ENCODE measurements at places on chromosomes 4 and X.

DNA sequence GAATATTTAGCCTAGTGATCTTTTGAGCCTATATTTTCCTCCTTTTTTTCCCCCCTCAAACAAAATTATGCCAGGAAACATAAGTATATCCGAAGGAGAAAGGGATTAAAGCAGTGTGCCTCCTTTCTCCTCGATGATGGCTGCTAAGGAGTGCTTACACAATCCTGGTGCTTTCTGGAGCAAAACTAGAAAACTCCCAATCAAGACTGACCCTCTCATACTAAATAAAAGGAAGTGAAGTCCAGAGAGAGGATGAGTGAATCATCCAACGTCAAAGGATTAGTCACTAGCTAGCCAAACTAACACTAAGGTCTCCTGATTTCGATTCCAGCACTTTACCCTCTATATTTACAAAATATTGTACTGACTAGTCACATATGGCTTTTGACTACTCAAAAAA lies 146.8 kb downstream of the PPP3CA start:
- no peak for DNase-seq

DNA sequence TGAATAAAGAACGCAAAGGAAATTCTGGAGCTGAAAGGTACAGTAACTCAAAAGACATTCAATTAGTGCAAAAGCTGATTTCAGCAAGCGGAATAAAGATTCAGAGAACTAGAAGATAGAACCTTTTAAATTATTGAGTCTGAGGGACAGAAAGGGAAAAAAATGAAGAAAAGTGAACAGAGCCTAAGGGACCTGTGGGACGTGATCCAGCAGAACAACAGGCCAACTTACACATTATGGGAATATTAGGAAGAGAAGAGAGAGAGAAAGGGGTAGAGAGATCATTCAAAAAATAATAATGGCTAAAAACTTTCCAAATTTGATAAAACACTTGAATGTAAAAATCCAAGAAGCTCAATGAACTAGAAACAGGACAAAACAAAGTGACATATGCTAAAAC lies 17.5 kb upstream of the GPRASP2 start:
- DNase-seq, result no peak

GRCh38 chr4:70725633-70726032 lies 3.9 kb downstream of the RUFY3 start:
- DNase-seq, result no peak

- DNase-seq, result no peak
Observed at GRCh38 chrX:134137341-134137740, 99.6 kb upstream of the CCDC160 start.

- DNase-seq, result no peak
Observed at GRCh38 chr4:139686130-139686529, 20.5 kb downstream of the MGST2 start.

GRCh38 chr4:3857269-3857926 lies 91.2 kb downstream of the ADRA2C start:
- DNase-seq, result no peak

- no peak for DNase-seq
Observed at GRCh38 chr4:105248613-105249012, 101.9 kb downstream of the TET2 start.

DNA sequence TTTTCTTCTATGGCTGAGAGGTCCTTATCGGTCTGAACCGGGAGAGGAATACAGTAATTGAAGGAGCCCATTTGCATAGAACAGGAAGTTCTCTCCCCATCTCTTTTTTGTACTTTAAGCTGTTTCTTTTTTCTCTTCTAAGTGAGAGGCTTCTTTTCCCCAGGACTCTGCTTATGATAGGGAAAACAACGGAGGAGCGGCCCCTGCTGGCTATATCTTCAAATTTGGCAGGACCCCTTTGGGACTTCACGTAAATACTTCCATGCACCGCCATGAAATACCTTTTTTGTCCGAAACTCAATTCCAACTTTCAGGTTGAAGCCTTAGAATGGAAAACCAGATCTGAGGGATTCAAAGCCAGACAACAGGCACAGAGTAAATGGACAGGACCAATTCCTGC lies 1153.0 kb upstream of the INTU start:
- no peak for DNase-seq

DNA sequence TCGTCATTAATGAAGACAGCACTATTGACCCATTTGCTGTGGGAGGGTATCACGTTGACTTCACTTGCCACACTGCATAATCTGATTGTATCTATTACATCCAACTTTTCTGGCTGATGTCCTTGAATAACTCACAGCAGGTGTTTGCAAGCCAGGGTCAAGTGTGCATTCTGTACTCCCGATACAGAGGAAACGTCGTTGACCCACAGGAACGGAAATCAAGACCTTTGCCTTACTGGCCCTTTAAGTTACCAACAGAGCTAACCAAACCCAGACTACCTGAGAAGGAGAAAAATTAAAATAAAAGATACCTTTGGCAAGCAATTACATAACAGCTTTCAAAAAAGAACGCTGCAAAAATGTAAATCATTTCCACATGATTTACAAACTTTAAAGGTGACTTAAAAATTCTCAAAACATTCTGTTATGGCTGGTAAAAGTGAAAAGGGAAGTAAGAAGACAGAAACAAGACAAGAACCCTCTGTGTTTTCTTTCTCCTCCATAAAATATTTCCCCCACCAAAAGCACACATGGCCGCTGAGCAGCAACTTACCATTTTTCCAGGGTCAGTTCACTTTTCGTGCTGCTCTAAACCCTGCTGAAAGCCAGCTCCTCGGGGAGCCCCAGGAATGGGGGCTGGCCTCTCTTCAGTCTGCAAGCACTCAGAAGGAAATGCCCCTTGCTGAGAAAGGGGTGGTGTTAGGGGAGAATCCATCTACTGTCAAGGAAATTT lies 6.5 kb upstream of the SHISA3 start:
- DNase-seq, result no peak

DNA sequence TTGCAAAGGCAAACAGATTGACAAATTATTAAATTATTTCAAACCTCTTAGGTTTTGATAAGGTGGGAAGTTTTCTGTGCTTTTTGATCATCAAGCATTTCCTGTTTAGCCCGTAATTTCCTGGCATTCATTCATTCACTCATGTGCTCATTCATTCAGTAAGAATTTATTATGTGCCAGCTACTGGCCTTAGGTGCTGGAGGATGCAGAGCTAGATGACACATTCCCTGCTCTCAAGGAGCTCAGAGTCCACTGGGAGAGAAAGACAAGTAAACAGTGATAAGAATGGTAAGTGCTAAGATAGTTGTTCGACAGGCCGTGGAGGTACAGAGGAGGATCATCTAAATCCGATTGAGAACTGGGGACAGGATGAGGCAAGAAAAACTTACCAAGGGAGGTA lies 153.0 kb downstream of the DCTD start:
- DNase-seq, result no peak

DNA sequence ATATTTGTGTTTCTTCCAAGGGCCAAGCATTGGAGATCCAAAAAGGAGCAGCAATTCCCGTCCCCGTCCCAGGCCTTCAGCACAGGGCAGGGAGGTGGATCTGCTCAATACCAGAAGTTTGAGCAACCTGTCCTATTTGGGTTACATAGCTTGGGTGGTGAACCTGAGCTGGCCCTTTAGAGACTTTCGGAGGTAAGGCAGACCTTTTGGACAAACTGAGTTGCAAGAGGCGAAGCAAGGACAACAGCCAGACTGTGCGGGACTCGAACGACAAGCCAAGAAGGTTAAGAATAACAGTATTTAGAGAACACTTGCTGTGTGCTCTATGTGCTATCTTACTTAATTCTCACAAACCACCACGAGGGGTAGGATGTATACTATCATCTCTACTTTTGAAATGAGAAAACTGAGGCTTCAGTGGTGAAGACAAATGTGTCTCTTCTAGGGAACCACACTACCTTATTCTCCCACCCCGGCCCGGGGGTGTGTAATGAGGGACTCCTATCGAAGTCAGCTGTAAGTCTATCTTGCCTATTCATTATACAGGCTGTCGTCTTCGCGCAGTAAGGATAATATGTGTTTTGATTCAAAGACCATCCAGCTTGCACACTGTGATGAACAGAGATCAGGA lies 1.3 kb downstream of the NOP14 start:
- DNase-seq, result peak; percentile 79

GRCh38 chr4:8282742-8283141 lies 13.2 kb downstream of the HTRA3 start:
- DNase-seq, result no peak

DNA sequence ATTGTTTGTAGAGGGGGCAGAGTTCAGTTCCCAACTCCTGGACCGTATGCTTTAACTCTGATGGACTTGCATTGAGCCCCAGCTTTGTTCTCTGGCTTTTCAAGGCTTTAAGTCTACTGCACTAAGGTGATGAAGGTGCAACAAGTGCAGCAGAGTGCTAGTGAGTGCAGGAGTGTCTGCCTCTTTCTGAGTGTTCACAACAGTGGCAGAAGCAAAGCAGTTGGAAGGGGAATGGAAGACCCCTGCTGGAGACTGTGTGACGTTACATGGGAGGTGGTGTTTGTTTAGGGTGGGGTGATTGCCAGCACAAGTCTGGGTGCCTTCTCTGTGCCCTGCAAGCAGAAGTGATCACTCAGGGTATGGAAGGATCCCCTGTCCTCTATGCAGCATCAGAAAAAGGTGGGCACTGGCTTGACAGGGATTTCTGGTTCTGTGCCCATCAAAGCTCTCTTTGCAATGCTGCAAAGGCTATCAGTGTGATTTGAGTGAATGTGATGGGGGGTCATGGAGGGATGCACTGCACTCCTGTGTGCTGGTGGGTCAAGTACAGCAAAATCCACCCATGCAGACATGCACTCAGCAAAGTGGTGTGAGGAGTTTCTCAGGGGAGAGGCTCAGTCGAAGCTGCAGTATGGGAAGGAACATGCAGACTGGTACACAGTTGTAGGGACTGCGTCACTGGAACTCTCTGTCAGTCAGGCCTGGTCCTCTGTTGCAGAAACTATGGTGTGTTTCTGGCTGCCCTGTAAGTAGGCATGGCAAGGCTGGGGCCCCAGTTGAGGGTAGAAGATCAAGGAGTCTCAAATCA lies 70.9 kb upstream of the UGT2B7 start:
- no peak for DNase-seq

DNA sequence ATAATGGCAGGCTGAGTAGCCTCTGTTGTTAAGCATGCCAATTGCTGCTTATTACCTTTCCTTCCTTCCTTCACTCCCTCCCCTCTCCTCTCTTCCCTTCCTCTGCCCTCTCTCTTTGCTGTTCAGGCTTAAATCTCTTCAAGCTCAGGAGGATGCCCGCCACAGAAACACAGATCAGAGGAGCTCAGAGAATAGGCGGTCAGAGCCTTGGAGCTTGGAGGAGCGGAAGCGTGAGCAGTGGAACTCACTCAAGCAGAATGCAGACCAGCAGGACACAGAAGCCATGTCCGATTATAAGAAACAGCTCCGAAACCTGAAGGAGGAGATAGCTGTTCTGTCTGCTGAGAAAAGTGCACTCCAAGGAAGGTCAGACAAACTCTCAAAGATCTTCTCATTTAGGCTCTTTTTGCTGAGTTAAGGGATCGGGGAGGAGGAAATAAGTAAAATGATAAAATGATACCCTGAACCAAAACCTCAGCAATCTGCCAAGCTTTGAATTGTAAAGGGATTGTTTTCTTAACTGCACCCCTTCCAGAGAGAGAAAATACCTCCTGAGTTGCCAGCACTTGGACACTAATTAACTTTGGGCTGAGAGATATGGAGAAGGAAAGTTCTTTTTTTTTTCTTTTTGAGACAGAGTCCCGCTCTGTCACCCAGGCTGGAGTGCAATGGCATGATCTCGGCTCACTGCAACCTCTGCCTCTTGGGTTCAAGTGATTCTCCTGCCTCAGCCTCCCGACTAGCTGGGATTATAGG lies 20.9 kb downstream of the SPATA18 start:
- DNase-seq, result no peak
